RKO (cell line): ENCODE measurements at places on chromosomes 1 and 21.

GRCh38 chr1:3069491-3070308 lies 697 bp downstream of the PRDM16 start:
- peak; percentile 72 for DNase-seq

- no peak for DNase-seq
These were observed 52.7 kb downstream of the DIRAS3 start for GRCh38 chr1:67997746-67998145.

- no peak for DNase-seq
These were observed 39.5 kb downstream of the PTPRC start for GRCh38 chr1:198678301-198678836.

DNA sequence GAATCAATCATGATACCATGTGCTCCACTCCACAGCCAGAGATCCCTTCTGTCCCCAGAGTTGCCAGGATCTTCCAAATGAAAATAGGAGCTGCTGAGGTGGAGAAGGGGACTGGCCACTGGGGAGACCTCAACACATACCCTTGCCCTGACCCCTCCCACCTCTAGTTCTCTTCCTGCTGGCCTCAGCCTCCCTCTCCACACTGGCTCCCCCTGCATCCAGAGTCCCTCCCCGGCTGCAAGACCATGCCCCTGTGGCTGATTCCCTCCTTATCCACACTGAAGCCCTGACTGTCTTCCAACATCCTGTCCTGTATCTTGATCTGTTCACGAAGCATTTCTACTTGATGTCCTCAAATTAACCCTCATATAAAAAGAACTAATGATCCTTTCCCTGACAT lies 21.1 kb upstream of the CDK18 start:
- DNase-seq = no peak

DNA sequence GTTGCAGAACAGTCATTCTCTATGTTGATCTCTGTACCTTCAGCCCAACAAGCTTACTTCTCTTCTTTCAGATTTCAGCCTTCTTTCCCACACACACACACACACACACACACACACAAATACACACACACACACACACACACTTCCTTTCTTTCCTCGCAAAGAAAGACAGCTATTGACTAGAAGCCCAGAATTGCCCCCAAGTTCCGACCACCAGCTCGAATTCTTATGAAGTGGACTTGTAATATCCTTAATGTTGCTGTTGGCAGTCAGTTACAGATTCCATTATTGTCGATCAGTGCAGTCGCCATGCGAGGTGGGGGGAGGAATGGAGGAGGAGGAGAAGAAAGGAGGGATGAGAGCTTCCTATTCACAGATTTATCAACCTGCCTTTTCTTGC lies 125.5 kb downstream of the CLEC20A start:
- DNase-seq = no peak

DNA sequence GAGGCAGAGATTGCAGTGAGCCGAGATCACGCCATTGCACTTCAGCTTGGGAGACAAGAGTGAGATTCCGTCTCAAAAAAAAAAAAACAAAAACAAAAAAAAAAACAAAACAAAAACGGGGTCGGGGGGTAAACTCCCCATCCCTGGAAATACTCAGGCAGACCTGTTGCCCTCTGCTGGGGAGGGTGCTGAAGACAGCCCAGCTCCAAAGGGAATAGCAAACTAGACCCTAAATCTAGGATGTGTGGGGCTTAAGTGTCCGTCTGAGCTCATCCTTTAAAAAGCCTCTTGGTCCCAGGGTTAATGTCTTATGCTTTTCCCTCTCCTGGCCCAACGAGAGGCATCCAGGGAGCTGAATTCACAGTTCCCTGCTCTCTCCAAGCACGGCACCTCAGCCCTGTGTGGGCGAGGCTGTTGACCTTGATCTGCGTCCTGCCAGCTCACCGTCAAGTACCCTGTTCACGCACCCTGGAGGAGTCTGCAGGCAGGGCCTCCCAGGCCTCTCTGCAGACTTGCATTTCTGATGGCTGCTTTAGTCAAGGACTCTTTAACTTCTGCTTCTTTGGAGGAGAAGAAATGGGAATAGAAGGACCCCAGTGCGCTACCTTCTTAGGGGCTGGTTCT lies 22.3 kb downstream of the KCND3 start:
- no peak for DNase-seq

GRCh38 chr1:59237900-59238299 lies 59.0 kb upstream of the FGGY start:
- peak; percentile 53 for DNase-seq

- DNase-seq = no peak
These were observed 300.4 kb downstream of the PLA2G4A start for GRCh38 chr1:187129132-187129531.

DNA sequence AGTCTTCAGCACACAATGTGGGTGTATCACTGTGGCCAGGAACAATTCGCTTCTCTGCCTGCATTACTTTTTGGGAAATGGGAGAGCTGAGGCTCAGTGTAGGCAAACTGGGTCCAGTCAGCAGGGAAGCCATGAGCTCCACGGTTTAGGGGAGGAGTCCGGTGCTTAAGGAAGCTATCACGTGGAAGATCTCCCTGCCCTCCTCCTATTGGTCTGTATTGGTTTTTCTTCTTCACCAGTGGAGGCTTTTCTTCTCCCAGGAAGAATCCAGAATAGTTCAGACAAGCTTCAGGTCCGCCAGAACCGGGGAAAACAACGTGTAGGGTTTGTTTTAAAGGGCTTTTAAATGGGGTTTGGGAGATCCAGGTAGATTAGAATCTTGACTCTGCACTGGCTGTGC lies 156.2 kb upstream of the CAMK1G start:
- DNase-seq = no peak

DNA sequence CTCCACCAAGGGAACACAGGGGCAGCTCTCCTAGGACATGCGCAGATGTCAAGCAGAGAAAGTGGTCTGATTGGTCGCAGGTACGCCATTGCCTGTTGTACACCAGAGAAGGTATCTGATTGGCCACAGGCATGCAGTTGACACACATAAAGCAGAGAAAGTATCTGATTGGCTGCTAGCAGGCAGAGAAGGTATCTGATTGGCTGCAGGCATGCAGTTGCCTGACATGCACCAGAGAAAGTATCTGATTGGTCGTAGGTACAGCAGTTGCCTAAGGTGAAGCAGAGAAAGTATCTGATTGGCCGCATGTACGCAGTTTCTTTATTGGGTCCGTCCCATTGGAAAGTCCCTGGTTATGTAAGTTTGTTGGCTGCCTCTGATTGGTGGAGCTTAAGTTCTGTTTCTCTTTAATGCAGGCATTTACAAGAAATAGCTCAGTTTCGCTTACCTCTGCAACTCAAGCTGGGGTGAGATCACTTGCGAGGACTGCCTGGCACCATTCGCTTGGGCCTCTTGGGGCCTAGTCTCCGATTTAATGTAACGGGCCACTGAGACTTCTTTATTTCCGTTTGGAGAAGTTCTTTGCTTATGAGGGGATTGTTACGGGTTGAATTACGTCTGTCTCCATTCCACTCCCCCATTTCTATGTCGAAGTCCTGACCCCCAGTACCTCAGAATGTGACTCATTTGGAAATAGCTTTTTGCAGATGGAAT lies 74.2 kb downstream of the SIK1 start:
- peak; percentile 42 for DNase-seq

- no peak for DNase-seq
These were observed 70.2 kb downstream of the FOXD2 start for GRCh38 chr1:47507881-47508701.
